Left ventricle myocardium inferior (tissue), 1 donor: ENCODE measurements at places on chromosomes 3 and 15.

- no peak for DNase-seq
Measured at GRCh38 chr15:57994221-57995049, 71.1 kb downstream of the ALDH1A2 start.

DNA sequence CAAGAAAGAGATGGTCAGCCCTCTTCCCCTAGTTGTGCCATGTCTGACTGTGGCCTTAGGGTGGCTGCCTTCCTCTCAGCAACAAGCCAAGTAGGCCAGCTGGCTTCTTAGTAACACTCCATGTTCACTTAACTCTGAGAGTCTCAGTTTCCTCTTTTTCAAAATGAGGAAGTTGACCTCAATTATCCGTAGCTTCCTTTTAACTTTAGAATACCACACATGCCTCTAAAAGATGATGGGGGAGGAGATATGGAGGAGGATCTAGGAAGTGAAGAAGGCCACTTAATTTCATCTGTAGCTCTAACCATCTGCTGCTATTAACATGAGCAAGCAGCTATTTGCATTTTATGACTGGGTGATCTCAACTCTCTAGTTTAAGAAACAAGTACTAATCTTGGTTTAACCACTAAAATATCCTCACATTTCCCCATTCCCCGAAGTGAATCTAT lies 32.9 kb downstream of the CD200R1L start:
- no peak for DNase-seq

DNA sequence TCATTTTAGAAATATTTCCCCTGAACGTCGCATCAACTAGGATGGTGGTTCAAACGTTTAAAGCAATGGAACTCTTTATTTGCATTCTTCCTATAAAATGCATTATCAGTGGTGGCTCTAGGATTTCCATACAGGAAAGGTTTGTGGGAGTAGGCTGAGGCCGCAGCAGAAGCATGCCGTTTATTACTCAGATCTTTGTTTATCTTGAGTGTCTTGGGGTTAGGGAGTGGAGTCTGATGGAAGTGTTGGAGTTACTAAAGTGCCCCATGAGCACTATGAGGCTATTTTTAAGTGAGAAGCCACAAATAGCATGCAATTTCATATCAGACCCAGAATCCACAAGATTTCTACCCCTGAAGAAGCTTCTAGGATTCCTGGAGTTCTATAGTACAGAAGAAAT lies 26.2 kb downstream of the ATOSA start:
- DNase-seq = no peak

GRCh38 chr3:149077628-149078027 lies 8.7 kb downstream of the HLTF start:
- no peak for DNase-seq

DNA sequence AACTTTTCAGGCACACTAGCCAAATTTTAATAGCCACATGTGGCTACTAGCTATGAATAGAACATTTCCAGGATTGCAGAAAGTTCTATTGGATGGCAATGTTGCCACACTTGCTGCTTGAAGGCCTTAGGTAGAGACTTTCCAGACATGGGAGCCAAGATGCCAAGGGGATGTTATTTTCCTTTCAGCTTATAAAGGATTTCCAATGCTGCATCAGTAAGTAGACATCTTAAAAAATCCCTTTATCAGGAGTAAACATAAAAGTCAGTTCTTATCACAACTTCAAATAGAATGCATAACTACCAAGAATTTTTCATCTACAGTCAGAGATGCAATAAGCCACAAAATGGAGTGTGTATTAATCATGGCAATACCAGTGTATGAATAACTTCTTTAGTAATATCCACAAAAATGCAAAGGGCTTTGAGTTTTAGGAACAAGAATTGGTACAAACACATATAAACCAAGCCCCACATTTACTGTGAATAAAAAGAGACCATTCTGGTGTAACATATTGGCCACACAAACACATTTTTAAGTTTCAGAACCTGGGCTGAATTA lies 457.1 kb upstream of the ADAMTS9 start:
- no peak for DNase-seq
